Stimulated activated CD8-positive, alpha-beta memory T cell treated with anti-CD3 and anti-CD28 coated beads, Interleukin-4, amount 100 ng/mL, for 48 hours (primary cell): ENCODE measurements at places on chromosomes 6 and 20.
A peak's percentile ranks its signal among the peaks of the same experiment; 100 is the strongest.

DNA sequence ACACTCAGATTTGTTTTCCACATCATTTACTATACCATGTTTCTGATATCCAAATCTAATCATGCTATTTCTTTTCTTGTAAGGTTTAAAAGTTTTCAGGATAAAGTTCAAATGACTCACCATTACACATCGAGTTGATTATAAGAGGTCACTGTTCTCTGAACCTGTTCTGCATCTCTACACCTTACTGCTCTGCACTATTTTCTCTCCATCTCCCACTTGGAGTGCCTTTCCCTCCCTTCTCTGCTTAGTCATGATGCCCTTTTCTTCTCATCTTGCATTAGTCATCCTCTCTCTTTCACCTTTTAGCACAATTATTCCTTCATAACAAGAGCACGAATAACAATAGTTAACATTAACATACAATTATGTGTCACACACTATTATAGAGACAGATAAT lies 37.5 kb upstream of the FUT9 start:
- DNase-seq = no peak

DNA sequence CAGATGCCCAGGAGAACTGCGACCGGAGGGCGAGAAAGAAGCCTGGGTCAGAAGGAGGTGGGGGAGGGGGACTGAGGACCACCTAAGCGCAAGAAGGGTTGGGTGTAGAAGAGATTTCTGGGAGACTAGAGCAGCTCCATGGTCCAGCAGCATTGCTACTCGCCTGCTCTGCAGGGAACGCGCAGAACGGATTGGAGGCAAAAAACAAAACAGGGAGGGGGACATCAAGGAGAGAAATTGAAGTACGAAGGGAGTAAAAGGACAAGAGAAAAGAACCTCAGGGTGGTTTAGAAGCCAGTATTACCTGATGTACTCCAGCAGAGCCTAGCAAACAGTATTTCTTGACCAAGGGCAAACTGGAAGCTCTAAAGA lies 537 bp upstream of the GABBR1 start:
- DNase-seq = no peak

DNA sequence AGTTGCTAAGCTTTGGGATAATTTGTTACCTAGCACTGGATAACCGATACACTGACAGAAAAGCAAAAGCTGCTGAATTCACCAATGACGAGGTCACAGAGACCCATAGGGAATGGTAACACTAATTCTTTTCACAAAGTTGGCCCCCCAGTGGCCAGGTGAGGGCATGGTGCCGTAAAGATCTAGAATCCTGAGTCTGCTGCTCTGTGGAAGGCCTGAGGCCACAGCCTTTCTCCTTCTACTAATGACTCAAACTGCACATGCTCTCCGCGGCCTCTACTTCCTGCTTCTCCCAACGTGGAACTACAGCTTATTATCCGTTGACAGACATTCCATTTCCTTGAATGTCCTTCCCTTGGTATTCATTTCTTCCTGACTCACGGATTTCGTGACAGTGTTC lies 127.1 kb downstream of the OPRM1 start:
- no peak for DNase-seq

- no peak for DNase-seq
Observed at GRCh38 chr20:32063695-32064094, 11.7 kb downstream of the HCK start.

DNA sequence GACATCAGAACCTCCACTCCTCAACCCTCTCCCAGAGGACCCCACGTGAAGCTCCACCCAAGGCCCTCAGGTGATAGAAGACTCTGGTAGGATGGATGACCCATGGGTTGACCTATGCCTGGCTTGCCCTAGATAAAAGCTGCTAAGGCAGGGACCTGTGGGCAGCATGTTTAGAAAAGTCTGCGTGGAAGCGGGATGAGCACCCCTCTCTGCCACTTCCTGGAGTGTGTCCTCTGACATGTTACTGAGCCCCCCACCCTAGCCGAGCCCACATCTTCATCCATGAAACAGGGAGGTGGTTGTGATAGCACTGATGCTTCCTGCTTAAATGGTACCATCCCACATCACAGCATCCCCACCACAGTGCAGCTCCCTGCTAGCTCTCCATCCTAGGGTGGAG lies 21.8 kb downstream of the MOCS1 start:
- no peak for DNase-seq

DNA sequence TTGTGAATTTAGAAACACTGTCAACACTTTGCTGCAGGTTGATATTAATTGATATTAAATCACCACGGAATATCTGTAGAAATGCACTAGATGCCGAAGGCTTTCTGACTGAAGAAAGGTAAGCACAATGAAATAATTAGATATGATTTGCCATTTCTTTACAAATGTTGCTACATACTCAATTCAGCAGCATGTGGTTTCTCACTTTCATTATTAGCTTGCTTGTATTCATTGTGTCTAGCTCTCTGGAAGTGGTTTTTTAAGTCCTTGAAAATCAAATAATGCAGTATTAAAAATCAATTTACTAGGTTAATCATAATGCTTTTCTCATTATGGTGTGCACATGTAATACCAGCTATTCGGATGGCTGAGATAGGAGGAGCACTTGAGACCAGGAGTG lies 231.3 kb upstream of the MARCKS start:
- no peak for DNase-seq

- no peak for DNase-seq
Observed at GRCh38 chr6:150165020-150165702, 22.3 kb downstream of the PPP1R14C start.

DNA sequence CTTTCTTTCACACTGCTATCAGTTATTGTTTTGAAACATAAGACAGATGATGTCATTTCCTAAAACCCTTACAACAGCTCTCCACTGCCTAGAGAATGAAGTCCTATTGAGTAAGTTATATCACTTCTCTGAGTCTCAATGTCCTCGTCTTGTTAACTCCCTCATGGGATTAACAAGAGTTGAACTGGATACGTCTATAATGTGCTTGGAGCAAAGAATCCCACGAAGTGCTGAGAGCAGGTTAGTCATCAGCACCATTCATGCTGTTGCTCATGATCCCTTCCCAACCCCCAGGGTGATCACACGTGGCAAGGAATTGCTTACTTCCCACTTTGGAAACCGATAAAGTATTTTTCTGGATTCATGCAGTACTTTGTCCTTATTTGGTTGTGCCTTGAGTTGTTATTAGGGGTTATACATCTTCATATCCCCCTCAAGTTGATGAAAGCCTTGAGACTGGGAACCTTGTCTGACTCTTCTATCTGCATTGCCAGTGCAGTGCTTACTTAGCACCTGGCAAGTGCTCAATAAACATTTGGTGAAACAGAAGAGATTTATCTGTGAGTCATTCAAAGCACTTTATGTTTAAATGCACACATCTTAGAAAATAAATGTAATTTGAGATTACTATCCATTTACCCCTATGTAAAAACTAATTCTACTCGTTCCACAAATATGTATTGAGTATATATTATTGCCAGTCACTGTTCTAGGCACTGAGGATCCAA lies 487.5 kb downstream of the EPM2A start:
- DNase-seq = no peak

DNA sequence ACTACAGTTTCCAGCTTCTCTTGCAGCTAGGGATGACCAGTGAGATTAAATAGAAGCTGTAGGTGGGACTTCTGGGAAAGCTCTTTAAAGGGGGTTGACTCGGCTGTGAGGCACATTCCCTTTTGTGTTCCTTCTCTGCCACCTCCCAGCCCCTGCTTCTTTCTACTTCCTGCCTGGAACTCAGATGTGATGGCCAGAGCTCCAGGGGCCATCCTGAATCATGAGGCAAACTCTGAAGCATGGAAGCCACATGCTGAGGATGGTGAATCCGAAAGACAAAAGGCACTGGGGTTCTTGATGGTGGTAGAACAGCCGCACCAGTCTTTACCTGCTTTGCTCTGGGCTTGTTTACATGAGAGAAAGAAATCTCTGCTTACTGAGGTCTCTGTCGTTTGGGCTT lies 9.1 kb downstream of the CEBPB start:
- DNase-seq = no peak

DNA sequence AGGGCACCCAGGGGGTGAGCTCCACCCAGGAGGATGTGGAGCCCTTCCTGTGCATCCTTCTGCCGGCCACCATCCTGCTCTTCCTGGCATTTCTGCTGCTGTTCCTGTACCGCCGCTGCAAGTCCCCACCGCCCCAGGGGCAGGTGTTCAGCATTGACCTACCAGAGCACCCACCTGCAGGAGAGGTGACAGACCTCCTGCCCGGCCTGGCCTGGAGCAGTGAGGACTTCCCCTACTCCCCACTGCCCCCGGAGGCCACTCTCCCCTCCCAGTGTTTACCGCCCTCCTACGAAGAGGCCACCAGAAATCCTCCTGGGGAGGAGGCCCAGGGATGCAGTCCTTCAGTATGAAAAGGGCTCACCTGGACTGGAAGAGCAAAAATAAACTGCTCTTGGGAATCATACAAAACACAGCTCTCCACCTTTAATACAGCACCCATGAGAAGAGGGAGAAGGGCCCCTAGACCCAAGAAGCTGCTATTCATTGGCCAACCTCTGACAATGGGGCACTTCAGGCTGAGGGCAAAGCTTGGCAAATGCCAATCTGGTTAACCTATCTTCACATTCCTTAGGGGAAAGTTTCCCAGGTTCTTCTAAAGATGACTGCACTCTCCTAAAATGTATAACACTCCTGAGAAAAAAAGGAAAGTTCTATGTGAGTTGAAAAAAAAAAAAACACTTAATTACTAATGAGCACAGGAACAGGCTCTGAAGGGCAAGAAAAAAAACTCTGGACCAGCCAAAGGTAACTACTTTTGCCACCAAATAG lies 5.0 kb downstream of the SMIM28 start:
- DNase-seq = no peak

GRCh38 chr6:21970569-21971300 lies 326.1 kb downstream of the PRL start:
- no peak for DNase-seq

GRCh38 chr20:20237093-20237959 lies 130.6 kb upstream of the INSM1 start:
- peak; percentile 45 for DNase-seq

DNA sequence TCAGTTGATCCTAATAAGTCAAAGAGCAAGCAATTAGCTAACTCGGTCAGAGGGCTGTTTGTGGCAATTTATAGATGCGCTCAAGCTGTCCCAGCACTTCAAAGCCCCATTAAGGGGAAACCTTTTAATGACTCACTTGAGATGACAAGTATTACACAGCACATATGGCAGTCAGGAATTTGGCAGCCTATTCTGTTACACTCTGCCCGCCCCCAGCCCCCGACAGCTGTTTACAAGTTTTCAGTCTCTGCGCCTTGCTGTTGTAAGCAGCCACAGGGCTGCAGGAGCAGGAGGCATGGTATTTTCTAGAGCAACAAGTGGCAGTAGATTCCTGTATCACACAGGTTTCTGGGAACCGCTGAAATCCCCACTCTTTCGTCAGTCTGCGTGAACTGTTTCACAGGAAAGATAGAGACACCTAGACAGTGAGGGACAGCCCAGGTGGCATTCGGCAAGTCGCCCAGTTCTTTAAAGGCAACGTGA lies 263.0 kb downstream of the FOXC1 start:
- DNase-seq = no peak

DNA sequence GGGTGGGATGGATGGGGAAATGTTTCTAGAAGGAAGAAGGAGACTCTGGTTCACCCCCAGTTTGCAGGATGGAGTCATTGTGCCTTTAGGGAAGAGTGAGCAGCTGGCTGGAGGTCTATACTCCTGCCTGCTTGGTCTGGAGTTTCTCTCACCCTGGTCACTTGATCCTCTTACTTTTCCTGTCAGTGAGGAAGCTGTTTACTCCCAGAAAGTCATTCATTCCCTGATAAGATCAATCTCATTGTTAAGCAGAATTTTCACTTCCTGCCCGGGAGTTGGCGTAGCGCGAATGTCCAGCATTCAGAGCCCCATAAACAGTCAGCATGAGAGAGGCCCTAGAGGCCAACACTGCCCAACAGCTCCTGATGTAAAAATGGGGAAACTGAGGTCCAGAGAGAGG lies 70.4 kb upstream of the SIRPA start:
- no peak for DNase-seq

- DNase-seq = no peak
Observed at GRCh38 chr6:26275663-26276062, 89.3 kb upstream of the BTN3A2 start.
